ENCODE measurements at places on chromosomes 1 and 21. TPM values are rescaled to one million over a fixed set of nuclear protein-coding genes. Genes with fewer than 3 reads are reported as not detected.

RIPPLY3 gene
- total RNA-seq = not detected

SLC37A1 gene
- 1.6 TPM for total RNA-seq

ATP8B2 gene
- total RNA-seq = 93.0 TPM

OLFML3 gene
- total RNA-seq = 64.8 TPM

All from cardiac ventricle fibroblast (primary cell).